ENCODE measurements at places on chromosomes 5 and 9.

DNA sequence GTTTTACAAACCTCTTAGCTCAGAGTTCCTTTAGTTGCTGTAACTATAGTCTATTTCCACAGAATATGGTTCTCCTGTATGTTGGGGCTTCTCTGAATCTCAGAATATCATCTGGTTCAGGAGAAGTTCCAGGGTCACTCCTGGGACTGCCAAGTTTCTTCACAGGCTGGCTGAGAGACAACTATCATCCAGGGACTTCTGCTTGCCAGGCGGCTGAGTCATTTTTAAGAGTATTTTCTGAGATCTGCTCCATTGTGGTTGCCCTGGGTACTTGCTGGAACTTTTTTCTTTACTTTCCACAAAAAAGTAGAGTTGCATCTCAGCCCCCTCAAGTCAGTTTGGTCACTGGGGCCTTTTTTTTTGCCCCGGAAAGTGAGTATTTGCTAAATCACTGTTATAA, 566.5 kb downstream of the LRRC70 start:
- DNase-seq, result no peak

DNA sequence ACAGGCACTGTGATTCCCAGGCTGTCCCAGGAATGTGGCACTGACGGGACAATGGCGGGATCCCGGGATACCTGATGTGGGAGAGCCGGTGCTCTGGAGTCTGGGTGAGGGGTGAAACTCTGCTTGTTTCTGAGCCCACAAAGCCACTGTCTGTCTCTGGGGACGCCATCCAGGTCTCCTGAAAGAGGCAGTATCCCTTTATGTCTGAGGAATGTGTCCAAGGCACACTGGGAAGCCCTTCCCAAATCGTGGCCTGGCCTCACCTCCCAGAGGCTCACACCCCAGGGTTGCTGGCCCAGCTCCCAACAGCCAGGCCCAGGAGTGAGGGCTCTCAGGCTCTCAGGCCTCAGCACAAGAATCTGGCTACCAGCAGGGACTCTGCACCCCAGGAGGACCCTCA, 27.1 kb downstream of the ORM2 start:
- no peak for DNase-seq

GRCh38 chr9:93902051-93902779, 52.9 kb downstream of the BARX1 start:
- DNase-seq, result peak; percentile 24

GRCh38 chr9:93675336-93676150, 99.2 kb downstream of the PHF2 start:
- peak; percentile 38 for DNase-seq

DNA sequence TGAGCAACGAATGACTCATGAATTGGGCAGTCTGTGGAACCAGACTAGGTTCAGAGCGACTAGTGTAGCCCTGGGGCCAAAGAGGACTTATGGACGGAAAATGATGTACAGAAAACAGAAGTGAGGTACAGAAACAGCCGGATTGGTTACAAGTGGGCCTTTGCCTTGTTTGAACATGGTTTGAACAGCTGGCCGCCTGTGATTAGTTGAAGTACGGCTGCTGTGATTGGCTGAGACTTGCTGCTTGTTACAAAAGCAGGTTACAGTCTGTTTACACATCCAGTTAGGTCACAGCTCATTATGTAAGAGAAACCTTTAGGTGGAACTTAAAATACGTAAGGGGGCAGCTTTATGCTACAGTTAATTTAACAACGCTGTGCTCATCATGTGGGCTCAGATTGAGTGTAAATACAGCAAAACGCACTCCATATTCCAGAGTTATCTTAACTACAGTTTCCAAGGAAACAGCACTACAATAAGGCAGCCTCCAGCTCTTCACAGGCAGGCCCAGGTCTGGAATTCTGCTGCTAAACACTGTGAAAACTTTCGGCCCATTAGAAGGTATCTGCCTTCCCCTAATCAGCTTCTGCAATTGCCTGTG, 6.5 kb downstream of the AMACR start:
- no peak for DNase-seq

DNA sequence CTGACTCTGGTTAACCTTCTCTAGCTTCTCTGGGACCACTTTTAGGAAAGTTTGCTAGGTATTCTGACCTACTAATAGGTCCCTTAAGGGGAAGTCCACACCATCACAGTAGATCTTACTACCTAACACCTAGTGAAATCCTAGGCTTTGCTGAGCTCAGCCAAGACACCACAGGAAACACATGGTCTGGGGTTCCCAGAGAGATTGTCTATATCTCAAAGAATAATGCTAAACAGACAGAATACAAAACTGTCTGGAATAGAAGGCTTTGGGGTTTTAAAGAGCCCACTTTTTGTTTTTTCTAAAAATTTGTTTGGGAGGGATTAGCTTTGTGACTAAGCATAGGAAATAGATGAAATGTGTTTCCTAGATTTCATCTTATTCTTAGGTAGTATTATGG, 395.1 kb downstream of the ARHGEF28 start:
- DNase-seq, result no peak

DNA sequence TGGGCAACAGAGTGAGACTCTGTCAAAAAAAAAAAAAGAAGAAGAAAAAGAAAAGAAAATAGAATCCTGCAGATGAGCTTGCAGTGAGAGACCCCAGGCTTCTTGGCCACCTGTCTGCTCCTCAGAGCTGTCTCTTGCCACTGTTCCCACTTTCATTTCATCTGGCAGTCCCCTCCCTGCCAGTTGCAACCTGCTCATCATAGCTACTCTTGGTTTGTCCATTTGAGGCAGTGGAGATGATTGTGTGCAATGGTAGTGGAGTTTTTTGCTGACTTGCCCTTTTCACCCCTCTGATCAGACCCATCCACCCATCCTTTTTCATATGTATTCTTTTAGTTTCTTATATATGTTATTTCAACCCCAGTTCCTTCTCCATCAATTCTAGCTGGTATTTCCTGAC, 28.7 kb downstream of the ANKRD33B start:
- no peak for DNase-seq

- DNase-seq, result peak; percentile 76
Observed at GRCh38 chr9:95552814-95553546, 36.2 kb upstream of the PTCH1 start.
